AG10803 (cell line): ENCODE measurements at places on chromosomes 1 and 21.

DNA sequence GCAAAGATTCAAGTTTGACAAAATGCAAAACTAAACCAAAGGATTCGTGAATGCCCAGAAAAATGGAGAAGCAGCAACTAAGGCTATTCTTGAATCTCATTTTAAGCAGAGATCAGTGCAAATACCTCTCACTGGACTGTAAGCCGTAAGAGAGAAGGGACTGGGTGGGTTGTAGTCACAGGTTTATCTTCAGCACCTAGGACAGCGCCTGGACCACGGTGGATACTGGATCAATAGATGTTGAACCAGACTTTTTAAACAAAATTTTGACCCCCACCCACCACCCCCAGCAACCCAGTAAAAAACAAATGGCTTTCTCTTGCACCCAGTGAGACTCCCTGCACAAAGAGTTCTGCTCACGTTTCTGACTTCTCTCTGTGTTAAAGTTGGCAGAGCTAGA, 347.1 kb downstream of the AJAP1 start:
- DNase-seq = no peak

DNA sequence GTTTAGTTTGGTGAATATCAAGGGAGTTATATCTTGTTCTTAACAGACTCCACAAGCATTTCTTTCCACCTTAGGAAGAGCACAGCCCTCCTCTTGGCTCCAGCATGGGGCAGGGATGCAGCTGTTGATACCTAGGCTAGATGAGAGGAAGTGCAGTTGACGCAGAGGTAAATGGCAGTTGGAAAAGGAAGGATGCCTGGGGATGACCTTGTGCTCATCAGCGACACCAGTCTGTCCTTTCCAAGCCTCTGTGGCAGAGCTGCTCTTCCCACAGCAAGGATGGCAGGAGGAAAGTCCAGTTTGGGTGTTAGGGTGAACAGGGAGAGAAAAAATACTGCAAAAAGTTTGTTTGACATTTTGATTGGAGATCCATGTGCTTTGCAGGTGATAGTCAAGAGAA, 6.2 kb downstream of the PROX1 start:
- DNase-seq = no peak

DNA sequence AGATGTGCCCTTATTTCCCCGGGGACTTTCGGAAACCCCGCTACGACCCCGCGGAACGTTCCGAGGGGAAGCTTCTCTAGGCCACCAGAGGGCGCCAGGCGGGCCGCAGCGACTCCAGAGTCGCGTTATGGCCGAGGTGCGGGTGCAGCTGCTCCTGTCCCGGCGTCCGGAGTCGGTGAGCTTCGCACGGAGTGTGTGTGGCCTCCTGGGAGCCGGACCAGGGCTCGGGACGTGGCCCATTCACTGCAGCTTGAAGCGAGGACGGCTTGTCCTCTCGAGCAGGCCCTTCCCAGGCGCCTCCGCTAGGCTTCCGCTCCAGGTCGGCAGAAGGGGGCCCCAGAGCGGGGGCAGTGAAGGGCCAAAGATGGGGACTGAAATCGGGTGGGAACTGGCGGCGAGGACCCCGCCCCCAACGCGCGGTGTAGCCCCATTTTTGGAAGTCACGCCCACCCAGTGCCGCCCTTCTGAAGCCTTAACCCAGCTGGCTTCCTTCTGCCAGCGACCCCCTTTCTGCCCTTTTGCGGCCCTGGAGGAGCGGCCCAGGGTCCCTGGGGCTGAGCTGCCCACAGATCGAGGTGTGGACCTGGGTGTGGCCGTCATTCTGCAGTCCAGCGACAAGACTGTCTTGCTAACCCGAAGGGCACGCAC, at the start of gene NUDT17:
TSS of gene NUDT17 (plus strand) at position 117 of the 648 bp plus-strand sequence. CDS start at position 128, 11 bp downstream.
- peak; percentile 76 for DNase-seq

GRCh38 chr1:159429074-159429861, 2.7 kb upstream of the OR10J4 start:
- DNase-seq = peak; percentile 94

DNA sequence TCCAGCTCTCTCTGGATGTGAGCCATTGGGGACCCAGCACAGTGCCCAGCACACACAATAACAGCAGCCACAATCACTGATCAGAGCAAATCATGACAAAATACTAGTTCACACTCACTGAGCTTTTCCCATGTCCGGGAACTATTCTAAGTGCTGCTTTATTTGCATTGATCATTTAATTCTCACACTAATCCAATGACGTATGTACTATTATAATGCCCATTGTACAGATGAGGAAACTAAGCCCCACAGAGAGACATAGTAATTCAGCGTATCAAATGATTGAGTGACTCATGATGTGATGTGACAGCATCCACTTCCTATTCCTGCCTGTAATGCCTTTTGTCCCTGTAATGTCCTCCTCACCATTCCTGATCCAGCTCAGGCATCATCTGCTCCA, 1.9 kb upstream of the S100A8 start:
- no peak for DNase-seq

DNA sequence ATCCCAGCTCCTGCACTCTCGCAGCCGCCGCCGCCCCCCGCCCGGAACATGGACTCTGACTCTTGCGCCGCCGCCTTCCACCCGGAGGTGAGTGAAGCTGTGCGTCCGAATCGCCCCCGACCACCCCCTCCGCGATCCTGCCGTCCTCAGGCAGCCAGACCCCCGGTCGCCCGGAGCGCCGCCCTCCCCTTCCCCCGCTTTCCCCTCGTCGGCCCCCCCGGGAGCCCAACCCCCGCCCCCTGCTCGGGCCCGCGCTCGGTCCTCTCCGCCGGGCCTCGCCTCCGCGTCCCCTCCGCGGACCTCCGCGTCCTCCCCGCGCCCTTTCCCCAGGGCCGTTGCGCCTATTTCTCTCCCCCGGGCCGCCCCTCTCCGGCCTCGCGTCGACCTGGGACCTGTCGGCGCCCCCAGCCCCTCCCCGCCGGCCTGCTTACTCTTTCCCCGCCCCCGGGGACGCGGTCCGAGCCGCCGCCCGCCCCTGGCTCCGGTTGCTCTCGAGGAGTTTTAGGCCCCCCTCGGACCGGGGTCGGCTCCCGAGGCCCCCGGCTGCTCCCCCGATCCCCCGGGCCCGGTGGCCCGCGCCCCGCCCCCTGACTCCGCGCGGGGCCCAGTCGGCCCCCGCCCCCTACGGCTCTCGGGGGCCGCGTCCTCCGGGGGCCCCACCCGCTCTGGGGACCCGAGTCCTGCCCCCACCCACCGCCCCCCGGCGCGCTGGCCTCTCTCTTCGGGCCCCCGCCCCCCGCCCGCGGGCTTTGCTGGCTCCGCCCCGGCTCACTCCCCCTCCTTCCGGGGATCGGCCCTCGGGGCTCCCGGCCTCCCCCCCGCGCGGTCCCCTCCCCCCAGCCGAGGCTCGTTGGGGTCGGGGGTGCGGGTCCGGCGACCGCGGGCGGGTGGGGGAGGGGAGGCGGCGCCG, 743 bp downstream of the PHF13 start:
- DNase-seq = peak; percentile 27

DNA sequence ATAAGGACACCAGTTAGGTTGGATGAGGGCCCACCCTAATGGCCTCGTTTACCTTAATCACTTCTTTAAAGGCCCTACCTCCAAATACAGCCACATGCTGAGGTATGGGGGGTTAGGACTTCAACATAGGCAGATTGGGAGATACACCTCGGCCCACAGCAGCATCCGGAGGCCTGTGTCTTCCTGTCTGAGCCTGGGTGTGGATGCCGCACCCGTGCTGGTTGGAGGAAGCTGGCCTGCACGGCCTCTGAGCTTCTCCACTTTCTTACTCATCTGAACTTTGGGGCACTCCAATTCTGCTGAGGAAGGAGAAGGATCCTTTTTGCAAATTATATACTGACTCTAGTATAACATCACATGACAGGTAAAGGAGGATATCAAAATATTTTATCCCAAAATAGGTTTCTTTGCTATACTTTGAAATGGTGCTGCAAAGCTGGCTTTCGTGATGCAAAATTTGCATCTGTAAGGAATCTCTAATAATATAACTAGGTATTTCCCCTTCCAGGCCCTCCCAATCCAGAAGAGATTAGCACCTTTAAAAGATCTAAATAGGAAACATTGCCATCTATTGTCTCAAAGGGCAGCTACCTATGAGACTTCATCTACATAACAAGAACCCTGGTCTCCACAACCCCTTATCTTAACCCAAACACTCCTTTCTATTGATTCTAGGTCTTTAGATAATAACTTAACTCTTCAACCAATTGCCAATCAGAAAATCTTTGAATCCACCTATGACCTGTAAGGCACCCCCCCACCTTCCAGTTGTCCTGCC, 247.6 kb downstream of the KCNJ6 start:
- no peak for DNase-seq

DNA sequence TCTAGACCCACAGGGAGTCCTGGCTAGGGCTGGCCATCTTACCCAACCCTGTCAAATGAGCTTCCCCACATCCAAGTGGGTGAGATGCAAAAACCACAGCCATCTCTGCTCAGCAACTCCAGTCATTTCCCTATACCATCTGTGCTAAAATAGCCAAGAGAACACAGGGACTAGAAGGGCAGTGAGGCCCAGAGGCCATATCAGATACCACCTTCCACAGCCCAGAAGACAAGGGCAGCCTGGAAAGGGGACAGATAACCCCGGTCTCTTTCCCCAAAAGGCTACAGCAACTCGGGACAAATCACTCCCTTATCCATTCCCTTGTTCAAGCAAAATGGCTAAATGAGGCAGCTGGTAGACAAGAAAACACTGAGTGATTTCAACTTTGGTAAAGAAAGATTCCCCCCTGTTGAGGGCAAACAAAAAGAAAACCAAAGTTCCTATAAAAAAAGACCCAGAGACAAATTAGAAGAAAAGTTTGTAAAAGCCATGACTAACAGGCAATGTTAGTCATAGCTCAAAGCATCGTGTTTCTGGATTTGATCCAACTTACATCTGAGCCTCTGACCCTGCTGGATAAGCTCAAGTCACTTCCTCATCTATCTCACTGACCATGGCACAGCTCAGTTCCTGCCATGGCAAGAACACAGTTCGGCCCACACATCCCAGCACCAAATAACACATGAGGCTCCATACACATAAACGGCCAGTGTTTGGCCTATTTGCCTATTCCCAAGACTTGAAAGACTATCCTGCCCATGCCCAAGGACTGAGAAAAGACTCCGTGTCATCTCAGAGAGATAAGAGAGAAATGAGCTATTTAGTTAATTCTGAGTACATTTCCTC, 3.1 kb downstream of the LAMB3 start:
- DNase-seq = peak; percentile 86

- no peak for DNase-seq
Measured at GRCh38 chr1:182304218-182304617, 87.4 kb downstream of the GLUL start.

DNA sequence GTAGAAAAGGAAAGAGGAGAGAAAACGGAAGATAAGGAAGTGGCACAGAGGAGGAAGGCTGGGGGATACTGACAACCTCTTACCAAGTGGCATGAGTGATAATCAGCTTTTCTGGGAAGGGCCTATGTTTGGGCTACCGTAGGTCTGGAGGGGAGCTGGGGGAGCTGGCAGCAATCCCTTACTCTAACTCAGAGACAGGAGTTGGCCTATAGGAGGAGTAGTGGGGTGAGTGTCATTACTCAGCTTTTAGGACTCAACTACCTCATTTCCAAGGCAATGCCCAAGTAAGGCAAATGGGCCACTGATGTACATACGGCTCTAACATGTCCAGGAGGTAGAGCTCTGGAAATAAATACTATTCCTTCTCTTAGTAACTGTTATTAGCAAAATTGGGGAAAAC, 48.7 kb upstream of the DMRTA2 start:
- DNase-seq = no peak

DNA sequence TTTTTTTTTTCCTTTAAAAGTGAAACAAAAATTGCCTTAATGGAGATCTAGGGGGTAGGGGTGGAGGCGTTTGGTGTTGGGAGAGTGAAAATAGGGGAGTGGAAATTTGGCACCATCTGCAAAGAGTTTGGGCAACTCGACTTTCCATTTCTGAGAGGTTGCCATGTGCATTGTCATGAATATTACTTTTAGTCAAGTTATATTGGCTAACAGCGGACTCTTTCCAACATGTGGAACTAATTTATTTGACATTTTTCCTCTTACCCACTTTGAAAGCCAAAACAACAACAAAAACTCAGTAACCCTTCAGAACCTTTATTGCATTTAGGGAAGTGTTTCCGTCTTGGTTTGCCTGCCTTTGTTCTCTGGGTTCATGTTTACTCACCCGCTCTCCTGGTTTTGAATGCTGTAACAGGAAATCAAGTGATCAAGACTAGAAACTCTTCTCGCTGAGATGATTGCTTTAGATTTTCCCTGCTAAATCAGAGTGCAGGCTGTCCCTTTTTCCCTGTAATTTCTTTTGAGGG, 70.4 kb downstream of the CACHD1 start:
- DNase-seq = peak; percentile 81

- DNase-seq = no peak
Measured at GRCh38 chr1:50454911-50455310, 31.7 kb upstream of the DMRTA2 start.

- no peak for DNase-seq
Measured at GRCh38 chr21:35927262-35927661, 133.1 kb downstream of the SETD4 start.

DNA sequence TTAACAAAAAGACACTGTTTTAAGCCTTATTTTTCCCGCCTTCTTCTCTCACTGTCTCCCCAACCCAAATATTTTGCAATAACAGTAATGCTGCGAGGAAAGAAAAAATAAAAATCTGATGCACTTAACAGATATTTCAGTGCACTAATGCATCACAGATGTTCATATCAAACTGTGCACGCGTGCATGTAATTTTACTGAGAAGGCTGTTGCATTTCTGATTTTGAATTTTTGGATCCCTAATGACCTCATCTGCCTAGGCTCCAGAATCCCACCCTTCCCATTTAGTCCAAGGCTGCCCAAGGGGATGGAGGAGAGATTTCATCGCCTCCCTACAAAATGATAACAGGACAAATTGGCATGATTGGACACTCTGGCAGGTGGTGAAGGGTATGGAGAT, 5.5 kb downstream of the TRABD2B start:
- no peak for DNase-seq

DNA sequence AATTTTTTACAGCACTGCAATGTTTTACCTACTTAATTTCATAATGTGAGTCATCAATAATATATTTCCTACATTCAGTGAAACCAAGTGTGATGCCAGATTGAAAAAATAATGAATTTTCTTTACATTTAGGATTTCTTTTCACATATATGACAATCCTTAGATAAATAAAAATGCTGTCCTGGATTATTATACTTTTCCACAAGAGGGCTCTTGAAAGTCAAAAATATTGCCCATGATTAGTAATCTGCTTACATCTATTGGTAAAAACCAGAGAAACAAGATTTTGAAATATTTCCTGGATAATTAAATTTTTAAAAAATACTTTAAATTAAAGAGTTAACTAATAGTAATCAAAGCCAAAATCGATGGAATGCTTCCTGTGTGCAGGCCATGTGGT, 86.8 kb upstream of the PLPPR4 start:
- no peak for DNase-seq

- peak; percentile 92 for DNase-seq
Measured at GRCh38 chr1:100188617-100189016, 10.6 kb upstream of the LRRC39 start.

- DNase-seq = no peak
Measured at GRCh38 chr1:23867542-23867894, 572 bp downstream of the FUCA1 start.

GRCh38 chr1:95257758-95258157, 23.7 kb downstream of the RWDD3 start:
- no peak for DNase-seq

- no peak for DNase-seq
Measured at GRCh38 chr1:113207019-113207418, 134.0 kb downstream of the LRIG2 start.

GRCh38 chr1:23211955-23212354, 5.3 kb downstream of the HTR1D start:
- DNase-seq = no peak

- DNase-seq = peak; percentile 55
Measured at GRCh38 chr1:151728151-151729054, 7.1 kb downstream of the RIIAD1 start.
